Right renal cortex interstitium (tissue), 3 donors: ENCODE measurements at places on chromosomes 16 and 17.

DNA sequence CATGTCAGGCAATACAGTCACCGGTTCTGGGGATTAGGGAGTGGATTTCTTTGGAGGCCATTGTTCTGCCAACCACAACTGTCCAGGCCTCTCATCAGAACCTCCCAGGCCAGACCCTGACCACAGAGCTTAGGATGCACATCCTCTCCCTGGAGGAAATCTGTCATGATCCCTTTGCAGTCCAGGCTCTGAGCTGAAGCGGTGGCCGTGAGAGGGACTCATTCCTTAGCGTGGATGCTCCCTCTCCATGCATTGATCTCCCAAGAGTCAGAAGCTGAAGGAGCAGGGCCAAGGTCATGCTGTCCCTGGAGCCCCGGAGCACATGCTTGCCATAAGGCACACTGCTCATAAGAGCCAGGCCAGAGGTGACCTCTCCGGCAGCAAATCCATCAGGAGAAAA, 181.4 kb downstream of the COPRS start:
- DNase-seq = no peak

DNA sequence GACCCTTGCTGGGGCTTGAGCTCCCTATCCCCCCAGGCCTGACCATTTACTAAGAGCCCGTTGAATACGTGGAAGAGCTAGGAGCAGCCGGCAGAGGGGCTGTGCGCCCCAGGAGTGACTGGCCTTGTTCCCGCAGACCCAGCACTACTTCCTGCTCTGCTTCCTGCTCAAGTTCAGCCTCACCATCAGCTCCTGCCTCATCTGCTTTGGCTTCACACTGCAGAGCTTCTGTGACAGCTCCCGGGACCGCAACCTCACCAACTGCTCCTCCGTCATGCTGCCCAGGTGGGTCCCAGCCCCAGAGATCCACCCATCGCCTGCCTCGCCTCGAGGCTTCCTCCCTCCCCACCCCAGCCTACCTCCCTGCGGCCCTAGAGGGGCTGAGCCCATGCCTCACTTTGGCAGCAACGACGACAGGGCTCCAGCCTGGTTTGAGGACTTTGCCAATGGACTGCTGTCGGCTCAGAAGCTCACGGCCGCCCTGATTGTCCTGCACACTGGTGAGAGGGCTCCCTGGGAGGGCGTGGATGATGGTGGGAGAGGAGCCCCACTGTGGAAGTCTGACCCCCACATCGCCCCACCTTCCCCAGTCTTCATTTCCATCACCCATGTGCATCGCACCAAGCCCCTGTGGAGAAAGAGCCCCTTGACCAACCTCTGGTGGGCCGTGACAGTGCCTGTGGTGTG, 17.2 kb downstream of the CASKIN2 start:
- DNase-seq = no peak

- no peak for DNase-seq
Observed at GRCh38 chr17:80036715-80037477, 454 bp downstream of the CCDC40 start.

DNA sequence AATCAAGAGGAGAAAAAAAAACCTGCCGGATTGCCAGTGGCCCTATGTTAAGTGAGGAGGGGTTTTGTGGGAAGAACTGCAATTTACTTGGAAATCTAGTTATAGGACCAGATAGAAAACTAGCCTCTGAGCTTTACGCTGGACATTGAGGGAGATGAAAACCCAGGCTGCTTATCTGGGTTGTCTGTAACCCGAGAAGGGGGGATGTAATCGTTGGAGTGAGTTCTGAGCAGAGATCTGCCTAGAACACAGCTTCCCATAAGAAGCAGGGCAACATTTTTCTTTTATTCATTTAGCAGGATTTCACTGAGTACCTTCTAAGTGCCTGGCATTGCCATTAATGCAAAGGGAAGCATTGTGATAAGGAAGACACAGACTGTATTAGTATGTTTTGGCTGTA, 70.6 kb downstream of the KATNIP start:
- DNase-seq = no peak

DNA sequence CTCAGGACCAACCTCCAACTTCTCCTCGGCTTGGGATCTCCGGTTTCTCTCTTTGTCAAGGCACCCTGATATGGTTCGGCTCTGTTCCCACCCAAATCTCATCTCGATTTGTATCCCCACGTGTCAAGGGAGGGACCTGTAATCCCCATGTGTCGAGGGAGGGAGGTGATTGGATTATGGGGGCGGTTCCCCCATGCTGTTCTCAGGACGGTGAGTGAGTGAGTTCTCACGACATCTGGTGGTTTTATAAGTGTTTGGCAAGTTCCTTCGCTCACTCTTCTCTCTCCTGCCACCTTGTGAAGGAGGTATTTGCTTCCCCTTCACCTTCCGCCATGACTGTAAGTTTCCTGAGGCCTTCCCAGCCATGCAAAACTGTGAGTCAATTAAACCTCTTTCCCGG, 117.9 kb downstream of the SEC14L1 start:
- no peak for DNase-seq

DNA sequence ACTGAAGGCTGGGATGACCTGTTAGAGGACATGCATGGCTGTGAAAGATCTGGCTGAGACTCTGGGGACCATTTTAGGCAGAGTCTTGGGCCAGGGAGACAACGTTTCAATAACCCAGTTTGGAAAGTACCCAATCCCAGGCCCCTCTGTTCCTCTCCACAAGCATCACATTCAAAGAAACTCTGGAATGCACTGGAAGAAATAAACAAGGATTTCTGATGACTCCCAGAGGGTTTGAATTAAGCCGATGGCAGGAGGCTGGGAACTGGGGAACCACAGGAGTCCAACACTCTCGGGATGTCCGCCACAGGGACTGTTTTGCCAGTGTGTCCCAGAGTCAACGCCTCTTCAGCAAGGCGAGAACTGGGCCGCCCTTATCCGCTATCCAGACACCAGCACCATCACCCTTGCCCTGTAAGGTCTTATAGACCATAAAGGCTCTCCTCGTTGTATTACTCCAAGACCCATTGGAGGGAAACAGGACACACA, 3.3 kb downstream of the PMP22 start:
- DNase-seq = no peak

GRCh38 chr16:70520612-70521297, 2.6 kb downstream of the COG4 start:
- no peak for DNase-seq

- DNase-seq = no peak
Observed at GRCh38 chr17:66487121-66487520, 184.7 kb downstream of the PRKCA start.

DNA sequence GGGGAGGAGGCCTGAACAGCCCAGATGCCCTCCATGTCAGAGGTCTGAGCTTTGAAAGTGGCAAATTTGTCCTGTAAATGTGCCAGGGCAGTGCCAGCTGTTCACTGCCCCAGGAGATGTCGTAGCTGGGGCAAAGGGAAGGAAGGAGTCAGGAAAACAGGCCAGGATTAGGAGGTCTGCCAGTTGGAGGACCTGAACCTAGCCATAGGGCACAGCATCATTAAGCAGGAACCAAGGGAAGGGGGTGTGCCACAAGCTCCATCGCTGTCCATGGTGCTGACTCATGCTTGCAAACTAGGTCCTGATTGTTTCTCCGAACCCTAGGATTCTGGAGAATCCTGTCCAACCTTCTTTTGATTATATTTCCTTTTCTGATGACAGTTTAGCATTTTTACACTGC, 124.2 kb downstream of the TMEM132E start:
- peak; percentile 57 for DNase-seq

DNA sequence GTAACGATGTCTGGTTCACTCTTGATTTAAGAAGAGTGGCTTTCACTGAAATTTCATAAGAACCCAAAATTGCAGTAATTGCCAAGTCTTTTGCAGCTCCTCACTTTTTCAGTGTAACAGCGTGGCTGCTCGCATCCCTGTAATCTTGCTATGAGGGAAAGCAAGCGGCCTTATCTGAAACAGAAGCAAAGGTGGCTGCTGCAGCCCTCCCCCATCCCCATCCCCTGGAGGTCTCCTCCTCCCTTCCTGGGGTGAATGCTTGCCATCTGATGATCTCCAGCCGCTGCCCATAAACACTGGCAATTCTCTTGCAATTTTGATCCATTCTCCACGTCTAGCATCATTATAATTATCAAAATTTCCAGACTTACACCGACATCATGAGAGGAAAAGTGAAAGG, 182.5 kb upstream of the ASIC2 start:
- DNase-seq = no peak

DNA sequence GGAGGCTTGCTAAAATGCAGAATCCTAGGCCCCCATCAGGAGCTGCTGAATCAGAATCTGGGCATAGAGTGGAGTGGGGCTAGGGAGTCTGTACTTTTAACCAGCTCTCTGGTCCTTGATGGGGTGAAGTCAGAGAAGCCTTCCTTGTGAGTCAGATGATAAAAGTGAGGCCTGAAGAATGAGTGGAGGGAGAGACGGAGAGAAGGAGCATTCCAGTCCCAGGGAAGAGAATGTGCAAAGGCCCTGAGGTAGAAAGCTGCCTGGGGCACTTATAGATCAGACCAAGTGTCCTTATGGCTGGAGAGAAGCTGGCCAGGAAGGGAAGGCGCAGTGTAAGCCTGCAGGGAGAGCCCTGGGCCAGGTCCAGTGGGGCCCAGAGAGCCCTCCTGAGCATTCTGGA, 235.1 kb upstream of the NLRP1 start:
- DNase-seq = no peak

DNA sequence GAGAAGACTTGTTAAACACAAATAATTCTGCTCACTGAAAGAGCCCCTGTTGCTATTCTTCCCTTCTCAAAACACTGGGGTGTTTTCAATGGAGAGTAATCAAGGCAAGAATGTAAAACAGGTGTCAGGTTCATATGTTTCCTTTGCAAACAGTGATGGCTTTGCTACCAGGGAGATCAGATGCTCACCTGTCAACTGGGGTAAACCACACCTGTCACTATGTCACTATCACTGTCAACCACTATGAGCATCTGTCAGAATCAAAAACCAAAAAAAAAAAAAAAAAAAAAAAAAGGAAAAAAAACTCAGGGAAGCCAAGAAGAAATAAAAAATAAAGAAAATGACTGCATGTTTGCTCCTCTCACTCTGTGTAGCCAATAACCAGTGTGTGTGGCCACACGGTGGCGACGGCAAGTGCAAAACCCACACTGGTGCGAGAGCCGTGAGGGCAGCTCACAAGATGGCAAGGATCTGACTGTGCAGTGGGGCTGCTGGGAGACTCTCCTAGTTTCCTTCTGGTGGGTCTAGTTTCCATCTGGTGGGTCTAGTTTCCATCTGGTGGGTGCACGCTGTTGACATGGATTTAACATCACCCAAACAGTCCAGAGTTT, 22.7 kb downstream of the USP22 start:
- DNase-seq = no peak

DNA sequence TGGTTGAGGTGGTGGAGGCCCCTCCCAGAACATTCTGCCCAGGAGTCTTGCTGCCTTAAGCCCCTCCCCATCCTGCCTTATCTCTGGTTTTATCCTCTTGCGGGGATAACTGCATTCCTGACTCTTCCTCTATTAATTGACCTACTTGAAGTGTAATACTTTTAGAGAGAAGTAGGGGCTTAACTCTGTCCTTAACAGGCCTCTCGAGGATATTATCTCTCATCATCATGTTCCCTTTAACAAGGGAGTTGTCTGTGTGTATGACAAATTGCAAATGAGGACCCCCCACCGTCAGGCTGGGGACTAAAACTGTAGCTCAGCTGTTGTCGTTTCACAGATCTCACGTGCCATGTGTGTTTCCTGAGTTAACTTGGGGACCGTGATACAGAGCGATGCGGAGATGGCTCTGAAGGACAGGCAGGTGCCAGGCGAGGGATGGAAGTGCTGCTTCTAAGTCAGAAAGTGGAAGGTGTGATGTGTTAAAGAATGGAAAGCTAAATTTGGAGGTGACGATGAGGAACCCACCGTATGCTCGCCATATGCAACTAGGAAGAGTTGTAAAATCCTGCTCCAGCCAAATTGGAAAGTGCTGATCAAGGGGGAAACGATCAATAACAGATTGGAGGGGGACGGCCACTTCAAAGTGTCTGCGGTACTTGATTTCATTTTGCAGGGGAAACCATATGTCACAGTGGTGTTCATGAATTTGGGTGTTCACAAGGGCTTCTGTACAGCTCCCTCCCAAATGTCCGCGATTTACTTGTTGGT, 106.3 kb downstream of the RPTOR start:
- no peak for DNase-seq

DNA sequence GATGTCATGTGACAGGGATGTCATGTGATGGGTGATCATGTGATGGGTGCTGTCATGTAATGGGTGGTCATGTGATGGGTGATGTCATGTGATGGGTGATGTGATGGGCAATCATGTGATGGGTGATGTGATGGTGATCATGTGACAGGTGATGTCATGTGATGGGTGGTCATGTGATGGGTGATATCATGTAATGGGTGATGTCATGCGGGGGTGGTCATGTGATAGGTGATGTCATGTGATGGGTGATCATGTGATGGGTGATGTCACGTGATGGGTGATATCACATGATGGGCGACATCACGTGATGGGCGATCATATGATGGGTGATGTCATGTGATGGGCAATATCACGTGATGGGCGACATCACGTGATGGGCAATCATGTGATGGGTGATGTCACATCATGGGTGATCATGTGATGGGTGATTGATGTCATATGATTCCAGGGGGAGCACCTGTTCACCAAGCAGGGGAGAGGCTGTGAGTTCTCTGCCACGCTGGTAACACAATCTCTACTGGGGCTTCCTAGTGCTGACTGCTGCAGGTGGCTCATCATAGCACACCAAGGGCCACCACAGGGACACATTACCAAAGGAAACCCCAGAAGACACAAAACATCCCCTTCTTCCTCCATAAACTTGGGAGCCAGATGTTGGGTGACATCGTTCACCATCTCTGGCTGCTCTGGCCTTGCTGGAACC, 16.5 kb downstream of the CD300LB start:
- DNase-seq = no peak

DNA sequence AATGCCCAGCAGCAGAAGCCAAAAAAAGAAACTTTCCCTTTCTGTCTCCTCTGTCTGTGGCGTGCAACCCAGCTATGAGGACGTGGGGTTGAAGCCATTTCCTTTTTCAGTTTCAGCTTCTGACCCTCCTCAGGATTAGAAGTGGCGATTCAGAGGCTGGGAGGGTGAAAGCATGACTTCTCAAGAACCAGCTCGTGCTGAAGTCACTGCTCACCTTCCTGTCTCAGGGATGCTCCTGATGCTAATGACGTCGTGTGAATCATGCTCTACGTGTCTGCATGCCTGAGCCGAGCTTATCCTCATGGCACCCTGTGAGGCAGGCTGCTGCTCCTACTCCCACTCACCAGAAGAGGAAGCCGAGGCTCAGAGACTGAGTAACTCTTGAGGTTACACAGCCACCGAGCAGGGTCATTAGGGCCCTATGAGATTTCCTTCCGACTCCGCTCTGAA, 5.7 kb upstream of the LPO start:
- DNase-seq = no peak

GRCh38 chr16:56424791-56425438, 430 bp downstream of the AMFR start:
- DNase-seq = peak; percentile 18
